ENCODE measurements at places on chromosomes 11 and 22.

DNA sequence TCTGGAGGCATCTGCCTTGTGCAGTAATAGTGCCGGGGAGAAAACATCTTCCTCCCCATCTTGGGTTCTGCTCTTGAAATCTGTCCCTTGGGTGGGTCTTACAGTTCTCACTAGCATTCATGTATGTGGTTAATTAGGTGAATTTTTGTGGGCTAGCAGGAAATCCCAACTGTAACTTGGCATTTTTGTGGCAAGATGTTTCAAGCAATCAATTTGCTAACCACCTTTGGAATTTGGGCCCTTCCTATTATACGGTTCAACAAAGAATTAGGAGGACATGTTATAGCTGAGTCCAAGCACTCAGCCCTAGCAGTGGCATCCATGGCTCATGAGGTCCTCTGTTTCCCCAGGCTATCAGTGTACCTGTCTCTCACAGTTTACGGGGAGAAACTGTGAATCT is 89.1 kb upstream of the MTNR1B start:
- DNase-seq: no peak

- peak; percentile 80 for DNase-seq
Measured at GRCh38 chr11:118240999-118241763, 11.0 kb downstream of the MPZL3 start.

GRCh38 chr11:95500466-95500865 is 269.5 kb upstream of the SESN3 start:
- DNase-seq: no peak

DNA sequence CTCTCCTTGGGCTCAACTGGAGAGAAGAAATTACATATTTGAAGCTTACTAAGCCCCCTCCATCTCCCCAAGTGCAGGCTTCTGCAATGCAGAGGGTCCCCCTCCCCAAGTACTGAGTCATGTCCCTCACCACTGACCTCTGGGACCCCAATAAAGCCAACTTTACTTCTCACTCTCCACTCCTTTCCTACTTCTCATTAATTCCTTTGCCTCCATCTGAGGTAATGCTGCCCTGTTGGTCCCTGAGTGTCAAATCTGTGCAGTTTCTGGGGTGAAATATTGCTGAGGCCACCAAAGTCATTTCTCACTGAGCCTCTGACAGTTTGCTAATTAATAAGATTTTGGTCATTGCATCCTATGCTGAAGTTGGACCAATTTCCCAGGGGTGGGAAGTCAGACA is 101.6 kb downstream of the NELL1 start:
- no peak for DNase-seq

GRCh38 chr22:22817468-22818201 is 70.0 kb upstream of the IGLL5 start:
- DNase-seq: no peak

DNA sequence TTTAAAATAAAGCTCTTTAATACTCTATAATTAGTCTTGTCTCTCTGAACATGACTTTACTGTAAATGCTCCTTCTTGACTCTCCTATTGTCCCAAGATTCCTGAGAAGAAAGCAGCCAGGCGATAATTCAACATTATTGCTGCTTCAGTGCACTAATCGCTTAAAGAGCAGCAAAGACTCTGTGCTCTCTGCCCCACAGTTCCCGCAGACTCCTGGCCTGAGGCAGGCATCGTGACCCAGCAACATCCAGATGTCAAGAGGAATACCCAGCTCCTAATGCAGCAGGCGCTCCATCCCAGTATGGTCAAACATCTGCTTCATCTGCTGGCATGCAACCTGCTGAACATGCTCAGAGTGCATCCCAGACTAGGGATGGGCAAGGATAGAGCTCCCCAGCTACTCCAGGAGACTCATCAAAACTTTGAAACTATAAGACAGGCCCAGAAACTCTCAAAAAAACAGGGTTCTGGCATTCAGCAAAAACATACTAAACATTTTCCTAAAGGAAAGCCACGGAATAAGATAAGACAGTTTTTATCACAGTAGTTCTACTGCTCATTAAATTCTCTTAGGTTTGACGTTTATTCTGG is 270.0 kb downstream of the SOX6 start:
- DNase-seq: no peak

DNA sequence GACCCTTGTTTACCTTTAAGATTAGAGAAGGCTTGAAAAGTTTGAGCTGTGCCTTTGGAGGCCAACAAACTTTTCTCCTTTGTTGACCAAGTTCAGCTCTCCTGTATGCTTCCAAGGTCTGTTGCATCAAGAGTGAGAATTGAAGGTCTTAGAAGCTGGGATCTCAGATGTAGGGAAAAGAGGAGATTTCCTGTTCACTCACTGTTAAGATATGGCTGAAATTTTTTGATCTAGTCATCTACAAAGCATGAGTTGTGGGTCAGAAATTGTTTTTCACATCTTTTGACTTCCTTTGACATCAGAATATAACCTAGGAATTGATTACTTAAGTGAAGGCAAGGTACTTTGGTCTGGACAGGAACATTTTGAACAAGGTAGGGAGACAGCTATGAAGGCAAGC is 12.1 kb downstream of the OR51B4 start:
- DNase-seq: no peak

- peak; percentile 13 for DNase-seq
Measured at GRCh38 chr11:96841792-96842191, 452.0 kb downstream of the JRKL start.

DNA sequence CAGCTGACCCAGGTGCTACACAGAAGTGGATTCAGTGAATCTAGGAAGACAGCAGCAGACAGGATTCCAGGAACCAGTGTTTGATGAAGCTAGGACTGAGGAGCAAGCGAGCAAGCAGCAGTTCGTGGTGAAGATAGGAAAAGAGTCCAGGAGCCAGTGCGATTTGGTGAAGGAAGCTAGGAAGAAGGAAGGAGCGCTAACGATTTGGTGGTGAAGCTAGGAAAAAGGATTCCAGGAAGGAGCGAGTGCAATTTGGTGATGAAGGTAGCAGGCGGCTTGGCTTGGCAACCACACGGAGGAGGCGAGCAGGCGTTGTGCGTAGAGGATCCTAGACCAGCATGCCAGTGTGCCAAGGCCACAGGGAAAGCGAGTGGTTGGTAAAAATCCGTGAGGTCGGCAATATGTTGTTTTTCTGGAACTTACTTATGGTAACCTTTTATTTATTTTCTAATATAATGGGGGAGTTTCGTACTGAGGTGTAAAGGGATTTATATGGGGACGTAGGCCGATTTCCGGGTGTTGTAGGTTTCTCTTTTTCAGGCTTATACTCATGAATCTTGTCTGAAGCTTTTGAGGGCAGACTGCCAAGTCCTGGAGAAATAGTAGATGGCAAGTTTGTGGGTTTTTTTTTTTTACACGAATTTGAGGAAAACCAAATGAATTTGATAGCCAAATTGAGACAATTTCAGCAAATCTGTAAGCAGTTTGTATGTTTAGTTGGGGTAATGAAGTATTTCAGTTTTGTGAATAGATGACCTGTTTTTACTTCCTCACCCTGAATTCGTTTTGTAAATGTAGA is 1.7 kb downstream of the MALAT1 start:
- peak; percentile 49 for DNase-seq

- DNase-seq: peak; percentile 51
Measured at GRCh38 chr11:123560006-123560405, 94.4 kb downstream of the SCN3B start.

Data from hepatocyte (in vitro differentiated cells).